HEK293T (cell line): ENCODE measurements at places on chromosomes 12 and 14.

DNA sequence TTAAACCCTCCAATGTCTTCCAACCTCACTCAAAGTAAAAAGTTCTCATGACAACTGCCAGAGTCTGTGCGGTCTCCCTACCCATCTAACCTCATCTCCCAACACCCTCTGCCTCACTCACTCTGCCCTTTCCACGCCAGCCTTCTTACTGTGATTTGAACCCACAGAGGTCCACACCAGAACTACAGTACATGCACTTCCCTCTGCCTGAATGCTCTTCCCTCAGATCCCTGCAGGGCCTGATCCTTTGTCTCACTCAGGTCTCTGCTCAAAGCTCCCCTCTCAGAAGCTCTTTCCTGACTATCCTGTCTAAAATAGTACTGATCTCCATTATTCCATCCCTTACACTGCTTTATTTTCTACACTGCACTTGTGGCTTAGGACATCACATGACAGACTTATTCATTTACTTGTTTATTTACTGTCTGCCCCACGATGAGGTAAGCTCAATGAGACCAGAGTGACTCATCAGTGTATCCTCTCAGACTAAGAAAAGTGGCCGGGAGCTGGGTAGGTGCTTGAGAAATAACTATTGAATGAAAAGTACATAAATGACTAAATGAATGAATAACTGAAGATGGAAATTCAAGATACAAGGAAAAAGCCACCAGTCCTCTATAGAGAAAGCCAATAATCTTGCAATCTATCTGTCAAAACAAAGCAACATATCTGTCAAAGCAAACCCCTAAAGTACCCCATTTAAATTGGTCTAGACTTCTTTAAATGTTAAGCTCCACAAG is 17.1 kb downstream of the POMT2 start:
- no peak for DNase-seq

GRCh38 chr12:63899396-63899795 is 54.9 kb downstream of the SRGAP1 start:
- DNase-seq = no peak

DNA sequence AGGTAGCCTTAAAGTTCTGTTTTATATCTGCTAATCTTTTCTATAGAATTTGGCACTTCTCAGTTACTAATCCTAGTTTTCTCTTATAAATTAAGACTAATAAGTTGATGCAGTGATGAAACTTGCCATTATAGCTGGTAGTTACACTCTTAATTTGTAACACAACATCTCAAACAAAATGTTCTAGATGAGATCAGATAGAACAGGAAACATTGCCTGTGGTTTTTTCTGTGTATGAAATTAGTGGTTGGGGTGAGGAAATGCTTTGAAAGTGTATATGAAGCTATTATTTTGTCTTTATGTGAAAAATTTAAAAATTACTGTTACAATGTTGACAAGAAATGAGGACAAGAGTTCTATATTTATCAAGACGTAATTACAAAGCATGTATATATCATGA is 91.9 kb downstream of the PCNX1 start:
- no peak for DNase-seq

DNA sequence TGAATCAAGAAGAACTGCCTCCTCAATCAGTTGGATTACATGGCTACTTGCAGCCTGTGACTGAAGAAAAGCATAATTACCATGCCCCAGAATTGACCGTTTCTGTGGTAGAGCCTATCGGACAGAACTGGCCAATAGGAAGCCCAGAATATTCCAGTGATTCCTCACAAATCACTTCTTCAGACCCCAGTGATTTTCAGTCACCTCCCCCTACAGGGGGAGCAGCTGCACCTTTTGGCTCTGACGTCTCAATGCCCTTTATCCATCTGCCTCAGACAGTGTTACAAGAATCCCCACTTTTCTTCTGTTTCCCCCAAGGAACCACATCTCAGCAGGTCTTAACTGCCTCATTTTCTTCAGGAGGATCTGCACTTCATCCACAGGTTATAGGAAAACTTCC is 80.8 kb downstream of the RAD52 start:
- DNase-seq = peak; percentile 9

- no peak for DNase-seq
Measured at GRCh38 chr14:65361920-65362319, 50.6 kb upstream of the FUT8 start.

- no peak for DNase-seq
Measured at GRCh38 chr14:25929881-25930615, 667.8 kb downstream of the NOVA1 start.

DNA sequence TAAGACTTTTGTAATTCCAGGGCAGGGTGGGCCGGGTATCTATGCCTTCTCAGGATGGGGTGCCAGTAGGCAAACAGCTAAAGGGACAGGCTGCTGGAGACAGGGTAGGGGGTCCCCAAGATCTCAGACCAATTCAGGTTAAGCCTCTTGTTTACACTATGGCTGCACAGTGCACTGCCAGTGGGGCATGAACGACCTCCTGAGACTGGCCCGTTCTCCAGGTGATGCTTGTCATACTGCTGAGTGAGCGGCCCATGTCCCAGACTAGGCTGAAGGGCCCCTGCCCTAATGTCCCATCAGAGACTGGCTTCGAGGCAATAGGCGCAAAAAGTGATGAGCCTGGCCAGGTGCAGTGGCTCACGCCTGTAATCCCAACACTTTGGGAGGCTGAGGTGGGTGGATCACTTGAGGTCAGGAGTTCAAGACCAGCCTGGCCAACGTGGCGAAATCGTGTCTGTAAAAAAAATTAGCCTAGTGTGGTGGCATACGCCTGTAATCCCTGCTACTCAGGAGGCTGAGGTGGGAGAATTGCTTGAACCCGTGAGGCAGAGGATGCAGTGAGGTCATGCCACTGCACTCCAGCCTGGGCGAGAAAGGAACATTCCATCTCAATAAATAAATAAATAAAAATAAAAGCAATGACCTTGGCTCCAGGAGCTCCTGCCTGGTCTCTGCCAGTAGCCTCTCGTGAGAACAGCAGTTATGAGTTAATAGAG is 12.6 kb downstream of the SLC25A29 start:
- no peak for DNase-seq

GRCh38 chr12:88947486-88948043 is 367.3 kb upstream of the KITLG start:
- DNase-seq = no peak

DNA sequence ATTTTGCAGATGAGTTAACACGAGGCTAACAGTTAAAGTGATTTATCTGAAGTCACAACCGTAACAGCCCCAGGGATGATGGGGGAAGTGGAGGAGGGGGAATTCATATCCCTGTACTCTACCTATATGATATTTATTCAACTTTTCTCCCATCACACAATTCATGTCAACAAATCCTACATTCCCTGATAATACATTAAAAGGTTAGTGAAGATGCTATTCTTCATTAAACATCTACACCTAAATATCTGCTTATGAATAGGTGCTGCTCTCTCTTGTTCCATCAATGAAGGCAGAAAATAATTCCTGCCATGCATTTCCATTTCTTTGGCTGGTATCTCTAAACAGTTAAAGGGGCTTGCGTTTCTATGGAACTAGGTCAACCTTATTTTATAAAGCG is 6.8 kb downstream of the YBX3 start:
- no peak for DNase-seq
